ENCODE measurements at places on chromosomes 7 and 10.

DNA sequence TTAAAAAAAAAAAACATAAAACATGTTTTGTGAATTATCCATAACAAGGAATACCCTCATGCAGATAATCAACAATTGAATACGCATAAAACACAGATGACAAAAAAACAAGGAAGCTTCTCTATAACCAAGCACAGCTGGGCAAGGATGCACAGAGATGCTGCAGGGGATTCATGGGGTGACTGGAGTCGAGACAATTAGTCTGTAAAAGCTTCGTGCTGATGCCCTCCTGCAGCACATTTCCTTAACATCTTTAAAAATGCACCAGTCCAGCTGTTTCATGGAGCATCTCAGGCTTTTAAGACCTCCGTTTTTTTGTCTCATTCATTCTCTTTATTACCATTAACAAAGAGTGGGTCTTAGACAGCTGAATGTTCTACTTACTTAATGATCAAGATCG lies 794.0 kb upstream of the C7orf33 start:
- DNase-seq: no peak

- peak; percentile 90 for DNase-seq
These were observed 41.8 kb downstream of the BLNK start for GRCh38 chr10:96229568-96230030.

- DNase-seq: no peak
These were observed 89.0 kb upstream of the ZNF804B start for GRCh38 chr7:88670536-88670935.

DNA sequence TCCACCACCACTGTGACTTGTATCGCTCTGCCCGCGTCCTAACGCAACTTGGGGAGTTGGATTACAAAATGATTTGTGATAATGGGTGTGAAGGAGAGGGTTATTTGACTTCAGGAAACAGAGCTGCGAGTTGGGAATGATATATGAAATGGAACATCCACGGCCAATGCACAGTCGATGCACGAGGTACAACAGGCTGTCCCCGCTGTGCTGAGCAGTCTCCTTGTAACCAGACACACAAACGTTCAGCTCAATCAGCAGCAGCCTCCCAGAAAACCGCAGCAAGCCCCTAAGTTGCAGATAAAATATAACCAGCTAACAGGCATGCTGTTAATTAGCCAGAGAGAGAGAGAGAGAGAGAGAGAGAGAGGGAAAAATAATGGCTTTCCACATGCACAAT lies 332.7 kb upstream of the MGMT start:
- no peak for DNase-seq

DNA sequence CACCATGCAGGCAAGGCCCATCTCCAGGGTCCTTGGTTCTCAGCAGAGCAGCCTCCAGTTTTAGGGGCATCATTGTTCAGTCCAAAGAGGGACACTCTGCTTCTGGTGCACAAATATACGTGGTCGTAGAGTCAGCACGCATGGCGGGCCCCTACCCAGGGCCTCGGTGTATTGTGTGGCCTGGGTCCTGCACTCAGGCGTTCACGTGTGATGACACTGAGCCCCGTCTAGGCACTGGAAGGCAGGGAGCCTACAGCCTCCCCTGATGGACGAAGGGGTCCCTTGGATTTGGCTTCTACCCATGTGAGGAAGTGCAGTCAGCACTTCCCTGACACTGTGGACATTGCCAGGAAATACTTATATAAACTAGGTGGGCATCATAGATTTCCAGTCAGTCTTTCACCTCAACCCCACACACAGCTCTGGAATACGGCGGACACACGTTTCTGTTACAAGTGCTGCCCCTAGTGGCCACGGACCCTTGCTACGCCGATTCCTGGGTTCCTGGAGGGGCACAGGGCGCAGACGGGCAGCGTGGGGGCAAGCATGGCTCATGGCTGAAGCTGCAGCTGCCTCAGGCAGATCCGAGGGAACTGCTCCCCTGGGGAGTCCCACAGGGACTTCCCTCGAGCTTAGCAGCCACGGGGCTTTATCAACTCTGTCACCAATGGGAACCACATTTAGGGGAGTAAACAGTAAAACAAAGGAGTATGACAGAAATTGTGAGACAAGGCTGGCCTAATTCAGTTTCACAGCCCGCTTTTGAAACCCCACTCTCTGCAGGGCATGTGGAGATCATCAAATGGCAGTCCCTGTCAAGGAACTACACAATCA lies 25.4 kb downstream of the AIFM2 start:
- no peak for DNase-seq

GRCh38 chr10:3226960-3227744 lies 54.6 kb upstream of the PITRM1 start:
- DNase-seq: no peak

GRCh38 chr10:102675666-102676533 lies 31.6 kb downstream of the TRIM8 start:
- no peak for DNase-seq

DNA sequence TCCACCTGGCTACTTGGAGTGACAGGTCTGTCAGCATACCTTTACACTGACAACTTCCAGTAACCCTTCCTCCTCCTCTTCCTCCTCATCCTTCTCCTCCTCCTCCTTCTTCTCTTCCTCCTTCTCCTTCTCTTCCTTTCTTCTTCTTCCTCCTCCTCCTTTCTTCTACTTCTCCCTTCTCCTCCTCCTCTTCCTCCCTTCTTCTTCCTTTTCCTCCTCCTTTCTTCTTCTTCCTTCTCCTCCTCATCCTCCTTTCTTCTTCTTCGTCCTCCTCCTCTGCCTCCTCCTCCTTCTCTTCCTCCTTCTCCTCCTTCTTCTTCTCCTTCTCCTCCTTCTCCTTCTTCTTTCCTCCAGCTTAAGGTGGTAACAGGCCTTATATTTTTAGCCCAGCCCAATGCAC lies 109.3 kb upstream of the PLXDC2 start:
- DNase-seq: no peak

DNA sequence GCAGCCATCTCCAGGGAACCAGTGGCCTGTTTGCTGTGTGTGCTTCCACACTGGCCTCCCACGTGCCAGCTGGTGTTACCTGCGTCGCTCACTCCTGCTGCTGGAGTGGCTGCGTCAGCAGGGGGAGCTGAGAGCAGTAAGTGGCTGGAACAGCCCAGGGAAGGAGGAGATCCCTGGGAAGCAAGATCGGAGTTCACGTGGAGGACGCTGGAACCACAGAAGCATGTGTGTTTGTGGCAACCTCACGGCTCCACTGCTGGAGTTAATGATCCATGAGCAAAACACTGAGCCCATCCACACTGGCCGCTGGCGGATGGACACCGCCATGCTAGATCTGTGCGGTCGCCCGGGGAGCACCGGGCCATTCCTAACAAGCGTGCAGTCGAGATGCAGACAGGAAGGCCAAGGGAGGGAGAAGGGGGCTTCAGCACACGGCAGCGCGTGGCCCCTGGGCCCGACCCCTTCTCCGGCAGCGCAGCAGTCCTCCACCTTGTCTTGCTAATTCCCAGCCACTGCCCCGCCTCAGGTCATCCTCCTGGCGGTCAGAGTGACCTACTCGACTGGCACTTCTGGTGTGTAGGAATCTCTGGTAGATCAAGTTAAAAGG lies 68.5 kb upstream of the EEPD1 start:
- no peak for DNase-seq

DNA sequence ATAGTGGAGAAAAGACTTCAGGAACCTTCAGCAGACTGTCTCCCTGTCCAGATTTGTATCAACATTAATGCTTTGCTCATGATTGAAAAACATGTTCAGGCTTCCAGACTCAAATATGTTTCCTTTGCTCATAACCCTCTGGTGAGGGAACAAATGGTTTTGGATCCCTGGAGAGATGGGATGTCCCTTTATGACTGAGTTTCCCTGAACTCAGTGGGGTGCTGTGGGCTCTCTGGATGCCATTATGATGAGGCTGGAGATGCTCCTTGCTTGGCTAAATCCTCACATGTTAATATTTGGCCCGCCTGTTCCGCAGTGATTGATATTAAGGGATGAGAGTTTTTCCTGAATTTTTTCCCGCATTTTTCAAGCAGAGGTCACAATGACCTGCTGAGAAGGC lies 749.4 kb downstream of the SUGCT start:
- DNase-seq: no peak

GRCh38 chr7:74226633-74227032 lies 16.8 kb downstream of the LAT2 start:
- no peak for DNase-seq

DNA sequence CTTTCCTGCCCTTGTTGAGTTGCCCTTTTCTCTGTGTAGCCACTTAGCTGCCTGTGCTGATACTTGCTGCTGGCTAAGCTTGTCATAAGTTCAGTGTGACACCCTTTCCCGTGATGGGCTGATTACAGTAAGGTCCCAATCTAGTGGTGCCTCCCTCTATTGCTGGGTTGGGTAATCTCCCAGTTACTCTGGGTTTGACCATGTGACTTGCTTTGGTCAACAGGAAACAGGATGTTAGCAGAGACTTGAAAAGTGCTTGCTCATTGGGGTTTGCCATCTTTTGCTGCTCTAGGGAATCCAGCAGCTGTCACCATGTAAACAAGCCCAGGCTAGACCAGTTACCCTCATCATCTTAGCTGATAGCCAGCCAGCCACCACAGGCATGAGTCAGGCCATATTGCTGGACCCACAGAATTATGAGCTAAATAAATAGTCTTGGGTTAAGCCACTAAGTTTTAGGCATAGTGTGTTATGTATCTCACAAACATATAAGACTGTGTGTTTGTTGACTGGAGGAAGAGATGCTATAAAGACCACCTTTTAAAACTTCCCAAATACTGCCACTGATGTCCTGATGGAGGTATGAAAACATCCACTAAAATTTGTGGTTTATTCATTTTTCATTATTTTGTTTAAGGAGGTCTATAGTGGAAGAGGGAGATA lies 4.0 kb upstream of the LEP start:
- DNase-seq: no peak

DNA sequence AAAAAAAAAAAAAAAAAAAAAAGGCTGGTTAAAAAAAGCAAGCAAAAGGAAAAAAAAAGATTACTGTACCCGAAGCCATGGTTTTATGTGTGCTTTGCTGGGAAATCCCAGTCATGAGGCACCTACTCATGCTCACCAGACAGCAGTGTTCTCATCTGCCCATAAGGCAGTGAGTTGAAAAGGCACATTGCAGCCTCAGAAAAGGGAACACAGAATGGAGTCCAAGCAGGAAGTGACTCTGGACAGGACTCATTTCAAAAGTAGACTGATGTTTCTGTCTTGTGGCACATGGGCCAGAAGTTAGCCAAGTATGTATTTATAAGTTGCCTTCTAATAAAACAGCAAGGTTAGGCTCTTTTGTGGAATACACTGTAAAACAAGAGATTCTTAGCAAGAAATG lies 40.2 kb downstream of the PDSS1 start:
- DNase-seq: no peak

- DNase-seq: no peak
These were observed 172.5 kb upstream of the TRIM24 start for GRCh38 chr7:138287549-138287948.

DNA sequence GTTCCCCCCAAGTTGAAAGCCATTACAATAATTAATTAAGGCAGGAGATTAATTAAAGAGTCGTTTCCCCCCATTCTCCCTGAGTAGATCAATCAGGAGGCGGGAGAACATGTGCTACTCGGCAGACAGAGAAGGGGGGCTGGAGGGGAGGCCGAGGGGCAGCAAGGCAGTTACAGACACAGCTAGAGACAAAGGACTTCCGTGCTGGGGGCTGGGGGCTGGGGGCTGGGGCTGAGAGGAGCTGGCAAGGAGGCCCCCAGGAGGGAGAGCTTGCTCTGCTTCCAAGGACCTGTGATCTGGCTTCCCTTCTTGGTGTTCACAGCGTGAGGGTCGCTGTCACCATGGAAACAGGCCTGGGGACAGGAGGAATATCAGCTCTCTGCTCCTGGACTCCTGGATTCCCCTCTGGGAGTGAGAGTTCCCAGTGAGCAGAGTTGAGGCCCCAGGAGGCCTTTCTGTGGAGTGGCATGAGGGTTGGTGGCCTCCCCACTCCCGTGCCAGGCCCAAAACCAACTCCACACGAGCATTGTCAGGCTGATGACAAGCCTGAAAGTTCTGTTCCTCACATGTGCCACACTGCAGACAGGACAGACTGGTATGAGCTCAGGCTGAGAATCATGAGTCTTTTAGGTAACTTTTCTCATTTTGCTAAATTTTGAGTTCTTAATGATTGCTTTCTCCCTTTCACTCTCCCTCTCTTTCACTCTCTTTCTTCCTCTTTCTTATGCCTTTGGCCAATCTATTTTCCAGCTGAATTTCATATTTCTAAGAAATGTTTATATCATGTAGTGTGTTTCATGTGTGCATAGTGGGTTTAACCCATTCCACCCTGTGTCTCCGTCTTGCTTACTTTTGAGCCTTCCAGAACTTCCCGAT lies 16.4 kb downstream of the FAM241B start:
- DNase-seq: no peak

GRCh38 chr7:73741600-73741999 lies 3.0 kb upstream of the ABHD11 start:
- DNase-seq: no peak

DNA sequence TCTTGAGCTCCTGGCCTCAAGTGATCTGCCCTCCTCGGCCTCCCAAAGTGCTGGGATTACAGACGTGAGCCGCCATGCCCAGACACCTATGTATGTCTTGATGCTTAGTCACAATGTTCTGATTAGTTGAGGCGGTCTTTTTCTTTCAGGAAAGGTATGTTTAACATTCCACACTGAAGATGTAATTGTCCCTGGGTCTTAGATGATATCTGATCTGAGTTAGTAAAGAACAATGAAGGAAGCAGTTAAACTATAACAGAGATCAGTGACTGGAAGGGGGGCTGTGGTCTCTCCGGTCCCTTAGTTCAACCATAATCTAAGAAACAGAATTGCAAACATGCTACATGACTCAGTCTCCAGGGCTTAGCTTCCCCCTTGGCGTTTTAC lies 31.5 kb upstream of the SH2D4B start:
- DNase-seq: no peak

GRCh38 chr7:108235451-108236061 lies 105.4 kb upstream of the LAMB4 start:
- DNase-seq: no peak

- DNase-seq: peak; percentile 7
These were observed 249.3 kb upstream of the TCERG1L start for GRCh38 chr10:131560706-131561355.
